ENCODE measurements at places on chromosomes 5 and 9.

DNA sequence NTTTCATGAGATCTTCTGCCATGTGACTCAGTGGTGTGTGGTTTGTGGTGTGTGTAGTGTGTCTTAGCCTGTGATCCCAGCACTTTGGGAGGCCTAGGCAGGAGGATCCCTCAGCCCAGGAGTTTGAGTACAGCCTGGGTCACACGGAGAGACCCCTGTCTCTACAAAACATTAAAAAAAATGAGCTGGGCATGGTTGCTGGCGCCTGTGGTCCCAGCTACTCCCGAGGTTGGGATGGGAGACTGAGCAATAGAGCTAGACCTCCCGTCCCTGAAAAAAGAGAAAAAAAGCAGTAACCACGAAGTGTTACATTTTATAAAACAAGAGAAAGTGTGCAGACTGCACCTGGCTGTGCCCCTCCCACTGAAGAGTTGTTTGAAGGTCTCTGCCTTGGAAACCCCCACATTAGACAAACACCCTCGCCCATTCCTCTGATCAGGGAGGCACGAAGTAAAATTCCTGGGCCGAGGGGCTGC is 21.2 kb upstream of the RNU6ATAC start:
- DNase-seq = peak; percentile 75

DNA sequence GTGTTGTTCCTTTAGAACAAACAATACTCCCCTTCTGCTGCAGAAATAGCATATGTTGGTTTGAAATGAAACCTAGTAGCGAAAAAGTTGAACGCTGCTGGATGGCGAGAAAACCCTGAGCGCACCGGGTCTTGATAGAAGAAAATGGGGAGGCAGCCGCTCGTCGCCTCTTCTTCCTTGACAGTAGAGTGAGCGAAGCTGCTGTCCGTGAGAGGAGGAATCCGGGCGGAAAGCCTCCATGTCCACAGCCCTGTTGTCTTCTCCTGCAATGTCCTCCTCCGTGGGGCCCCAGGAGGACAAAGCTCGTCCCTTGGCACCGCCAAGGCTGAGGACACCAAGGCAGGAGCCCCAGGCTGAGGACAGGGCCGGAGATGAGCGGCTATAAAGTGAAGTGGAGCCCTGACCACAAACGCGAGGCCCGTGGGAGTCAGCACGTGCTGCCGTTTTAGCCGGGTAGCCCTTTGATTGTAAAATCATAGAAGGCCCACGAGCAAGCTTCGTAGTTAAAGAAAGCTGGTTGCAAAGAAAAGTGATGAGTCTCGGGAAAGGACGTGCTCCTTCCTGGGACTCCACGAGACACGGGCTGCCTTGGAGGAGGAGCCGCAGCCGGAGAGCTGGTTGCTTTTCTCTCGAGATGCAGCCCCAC is 35.6 kb downstream of the MRPL36 start:
- DNase-seq = no peak

- DNase-seq = no peak
Observed at GRCh38 chr5:36935805-36936204, 59.2 kb downstream of the NIPBL start.

DNA sequence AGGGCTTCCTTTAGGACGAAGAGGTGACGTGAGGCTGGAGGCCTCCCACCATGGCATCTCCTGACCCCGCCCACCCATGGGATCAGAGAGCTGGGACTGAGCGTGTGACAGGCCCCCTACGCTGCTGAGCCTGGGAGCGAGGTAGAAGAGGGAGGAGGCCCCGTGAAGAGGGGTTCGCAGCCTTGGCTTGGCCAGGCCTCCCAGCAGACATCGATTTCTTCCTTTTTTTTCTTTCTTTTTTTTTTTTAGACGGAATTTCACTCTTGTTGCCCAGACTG is 39.5 kb downstream of the PTGES start:
- no peak for DNase-seq

- no peak for DNase-seq
Observed at GRCh38 chr5:136174021-136174659, 18.8 kb downstream of the SMIM32 start.

DNA sequence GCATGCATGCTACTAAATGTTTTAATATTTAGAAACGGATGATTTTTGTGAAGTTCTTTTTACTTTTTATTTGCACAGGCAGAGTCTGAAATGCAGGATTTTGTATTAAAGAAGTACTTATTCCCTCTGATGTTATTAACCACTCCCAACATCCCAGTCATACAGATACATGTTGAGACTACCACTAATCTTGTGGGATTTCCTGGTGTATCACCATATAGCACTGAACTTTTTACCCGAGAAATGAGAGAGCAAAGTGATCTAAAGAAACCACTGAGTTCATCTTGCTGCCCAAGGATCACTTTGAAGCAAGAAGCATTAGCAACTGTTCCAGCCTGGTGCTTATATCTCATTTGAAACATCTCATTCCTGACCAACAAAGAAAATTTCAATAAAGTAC is 443.8 kb downstream of the BNC2 start:
- no peak for DNase-seq

- DNase-seq = no peak
Observed at GRCh38 chr5:148913985-148914431, 87.6 kb downstream of the ADRB2 start.

GRCh38 chr5:159105145-159106053 is 5.7 kb upstream of the EBF1 start:
- no peak for DNase-seq

GRCh38 chr5:138639326-138639725 is 64.1 kb upstream of the HSPA9 start:
- DNase-seq = no peak

- no peak for DNase-seq
Observed at GRCh38 chr5:77202145-77202544, 8.3 kb upstream of the PDE8B start.

DNA sequence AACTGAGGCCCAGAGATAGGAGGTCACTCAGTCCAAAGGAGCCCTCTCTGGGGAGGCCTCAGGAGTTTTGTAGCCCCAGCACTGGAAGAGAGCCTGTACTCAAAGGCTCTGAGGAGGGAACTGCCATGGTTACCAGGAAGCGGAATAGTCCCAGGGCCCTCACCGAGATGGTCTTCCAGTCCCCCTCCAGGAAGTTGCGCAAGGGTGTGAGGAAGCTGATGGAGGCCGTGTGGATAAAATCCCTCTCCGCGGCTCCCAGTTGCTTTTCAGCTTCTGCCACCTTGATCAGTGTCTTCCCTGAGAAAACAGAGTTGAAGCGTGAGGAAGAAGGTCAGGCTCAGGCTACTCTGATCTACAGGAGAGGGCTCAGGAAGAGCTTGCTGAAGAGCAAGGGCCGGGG is 13.5 kb downstream of the SH3GLB2 start:
- DNase-seq = no peak

DNA sequence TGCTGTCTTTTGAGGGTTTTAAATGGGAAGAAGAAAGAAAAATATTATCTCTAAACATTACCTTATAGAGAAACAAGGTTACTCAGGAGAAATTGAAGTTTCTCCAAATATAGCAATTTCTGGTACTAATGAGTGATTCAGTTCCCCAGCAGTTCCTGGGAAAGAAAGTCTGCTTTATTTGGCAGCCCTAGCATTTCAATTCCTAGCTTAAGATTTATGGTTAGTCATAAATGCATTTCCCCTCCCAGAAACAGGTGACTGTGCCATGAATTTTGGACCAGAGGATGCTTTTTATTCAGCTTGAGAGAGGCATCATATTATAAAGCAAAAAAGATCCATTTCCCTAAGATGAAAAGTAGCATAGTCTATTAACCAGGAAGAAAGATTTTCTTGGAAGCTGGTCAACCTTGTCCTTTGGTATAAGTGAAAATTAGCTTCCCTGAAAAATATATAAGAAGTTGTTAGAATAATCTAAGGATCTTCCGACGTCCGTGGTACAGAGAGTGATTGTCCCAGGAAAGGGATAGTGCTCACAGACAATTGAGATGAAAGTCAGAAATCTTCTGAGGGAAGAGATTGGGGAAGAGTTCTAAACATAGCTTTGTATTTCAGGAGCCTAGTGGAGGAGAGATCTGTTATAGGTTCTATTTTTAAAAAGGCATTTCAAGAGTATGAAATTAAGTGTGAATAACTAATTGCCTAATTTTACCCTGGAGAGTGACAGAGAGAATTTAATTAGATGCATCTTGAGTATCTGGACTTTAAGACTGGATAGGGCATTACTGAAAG is 164.9 kb downstream of the ESM1 start:
- DNase-seq = no peak

DNA sequence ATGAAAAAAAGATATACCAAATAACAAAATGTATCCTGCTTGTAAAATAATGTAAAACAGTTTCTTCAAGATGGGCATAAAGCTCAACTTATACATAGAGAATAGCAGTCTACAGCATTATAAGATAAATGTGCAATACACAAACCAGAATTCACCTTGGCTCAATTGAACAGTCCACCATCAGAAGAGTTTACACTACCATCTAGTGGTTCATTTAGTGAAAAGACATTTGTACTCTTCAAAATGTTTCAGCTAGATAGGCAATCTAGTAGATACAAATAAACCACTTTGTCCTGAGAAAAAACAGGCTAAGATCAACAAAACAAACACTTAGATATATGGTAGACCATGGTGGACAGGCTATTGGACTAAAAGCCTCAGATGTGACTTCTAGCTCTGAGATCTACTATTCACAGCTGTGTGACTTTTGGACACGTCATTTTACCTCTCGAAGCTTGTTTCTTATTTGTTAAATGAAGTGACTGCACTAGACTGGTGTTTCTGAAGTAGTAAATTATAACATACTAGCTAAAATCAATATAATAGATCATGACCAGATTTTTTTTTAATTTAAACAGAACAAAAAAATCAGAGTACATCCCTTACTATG is 22.1 kb upstream of the TPD52L3 start:
- no peak for DNase-seq

DNA sequence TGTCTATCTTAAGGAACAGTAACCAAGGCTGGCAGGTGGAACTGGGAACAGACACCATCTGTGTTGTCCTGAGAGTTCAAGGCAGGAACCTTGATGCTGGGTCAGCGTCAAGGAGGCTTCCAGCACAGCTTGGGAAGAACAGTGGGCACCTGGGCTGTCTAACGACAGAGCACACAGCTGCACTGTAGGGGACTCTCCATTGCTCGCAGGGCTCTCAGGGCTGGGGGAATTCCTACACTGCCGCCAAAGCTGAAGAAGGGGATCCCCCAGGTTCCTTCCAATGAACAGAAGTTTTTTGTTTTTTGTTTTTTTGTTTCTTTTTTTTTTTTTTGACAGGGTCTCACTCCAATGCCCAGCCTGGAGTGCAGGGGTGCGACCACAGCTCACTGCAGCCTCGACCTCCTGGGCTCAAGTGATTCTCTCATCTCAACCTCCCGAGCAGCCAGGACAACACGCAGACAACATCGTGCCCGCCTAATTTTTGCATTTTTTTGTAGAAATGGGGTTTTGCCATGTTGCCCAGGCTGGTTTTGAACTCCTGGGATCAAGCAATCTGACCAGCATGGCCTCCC is 81.9 kb downstream of the PTPN3 start:
- DNase-seq = no peak
